Spinal cord (tissue), 10 donors: ENCODE measurements at places on chromosomes 3 and 15. TPM values are rescaled to one million over a fixed set of nuclear protein-coding genes. Genes with fewer than 3 reads are reported as not detected.

The CD200R1 gene
- total RNA-seq = 3.3 TPM

The ARHGAP11A gene
- 16.5 TPM for total RNA-seq

GRCh38 chr15:89631902-89632264, 23.4 kb downstream of the KIF7 start:
- no peak for DNase-seq

DNA sequence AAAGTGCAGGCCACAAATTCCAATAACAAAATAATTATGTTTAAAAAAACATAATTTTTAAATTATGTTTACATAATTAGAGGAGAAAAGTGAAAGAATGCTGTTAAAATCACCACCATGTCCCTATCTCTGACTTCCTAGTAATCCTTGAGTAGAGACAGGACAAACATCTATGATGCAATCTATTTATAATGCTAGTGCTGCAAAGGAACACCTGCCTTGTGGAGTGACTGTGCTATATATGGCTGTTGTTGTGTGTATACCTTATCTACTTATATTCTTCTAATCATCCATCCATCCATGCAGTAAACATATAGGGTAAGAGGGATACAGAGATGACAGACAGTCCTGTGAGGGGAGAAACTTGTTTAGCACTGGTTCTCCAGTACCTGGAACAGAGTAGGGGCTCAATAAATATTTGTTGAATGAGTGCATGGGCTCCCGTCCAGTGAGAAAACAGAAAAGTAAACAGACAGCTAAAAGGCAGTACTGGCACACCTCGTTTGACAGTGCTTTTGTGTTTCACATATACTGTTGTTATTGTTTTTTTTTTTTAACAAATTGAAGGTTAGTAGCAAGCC, 229.3 kb upstream of the UBE2E1 start:
- DNase-seq = no peak

DNA sequence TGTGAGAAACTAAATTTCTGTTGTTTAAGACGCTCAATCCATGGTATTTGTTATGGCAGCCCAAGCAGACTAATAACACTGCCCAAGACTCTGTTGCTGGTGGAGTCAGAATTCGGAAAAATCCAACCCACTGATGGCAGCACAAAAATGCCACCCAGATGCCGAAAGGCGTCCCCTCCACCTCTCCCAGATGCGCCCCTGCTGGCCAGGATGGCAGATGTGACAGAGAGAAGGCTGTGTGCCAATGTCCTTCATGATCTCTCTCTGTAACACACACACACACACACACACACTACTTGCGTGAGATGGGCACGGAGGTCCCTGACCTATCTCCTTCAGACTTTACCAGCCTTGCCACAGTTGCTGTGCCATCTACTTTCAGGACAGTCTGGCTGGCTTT, 10.9 kb upstream of the LYSMD4 start:
- DNase-seq = no peak

The ZSCAN2 gene
- 12.6 TPM for total RNA-seq

DNA sequence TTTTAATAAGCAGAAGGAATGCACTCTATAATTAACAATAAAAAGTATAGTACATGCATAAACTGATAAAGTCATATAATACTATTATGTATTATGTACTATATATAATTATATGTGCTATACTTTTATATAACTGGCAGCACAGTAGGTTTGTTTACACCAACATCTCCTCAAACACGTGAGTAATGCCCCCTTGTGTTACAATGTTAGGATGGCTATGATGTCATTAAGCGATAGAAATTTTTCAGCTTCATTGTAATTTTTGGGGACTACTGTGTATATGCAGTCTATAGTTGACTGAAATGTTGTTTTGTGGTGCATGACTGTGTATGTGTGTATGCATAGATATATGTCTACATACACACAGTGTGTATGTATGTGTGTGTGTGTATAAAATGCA, 100.6 kb downstream of the SLMAP start:
- DNase-seq = no peak

GRCh38 chr15:39171944-39172368, 408.9 kb upstream of the THBS1 start:
- DNase-seq = peak; percentile 82

The UNC13C gene
- total RNA-seq = 27.5 TPM

The SLC28A1 gene
- total RNA-seq = 0.20 TPM

GRCh38 chr15:81338170-81339007, 14.4 kb upstream of the STARD5 start:
- no peak for DNase-seq

The AMOTL2 gene
- total RNA-seq = 82.9 TPM

DNA sequence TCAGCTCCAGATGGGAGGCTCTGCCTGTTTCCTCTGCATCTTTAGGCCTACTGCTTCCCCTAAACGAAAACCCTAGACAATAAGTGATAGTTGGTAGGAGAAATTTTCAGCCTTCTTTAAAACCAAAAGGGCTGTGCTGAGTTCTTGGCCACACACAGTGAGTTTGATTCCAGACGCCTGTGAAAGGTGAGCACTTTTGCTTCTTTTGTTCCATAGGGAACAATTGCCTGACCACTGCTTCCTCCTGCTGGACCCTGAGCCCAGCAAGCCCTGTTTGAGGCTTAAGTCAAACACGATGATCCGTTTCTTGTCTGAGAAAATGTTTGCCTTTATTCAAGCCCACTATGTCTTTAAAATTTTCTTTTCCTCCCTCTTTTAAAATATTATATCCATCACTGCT, 493.9 kb downstream of the ZIC1 start:
- no peak for DNase-seq

- DNase-seq = no peak
Measured at GRCh38 chr3:75129101-75129500, 514.6 kb upstream of the CNTN3 start.

The TNFAIP8L3 gene
- 8.2 TPM for total RNA-seq

- no peak for DNase-seq
Measured at GRCh38 chr3:109050591-109051167, 67.3 kb downstream of the MORC1 start.

DNA sequence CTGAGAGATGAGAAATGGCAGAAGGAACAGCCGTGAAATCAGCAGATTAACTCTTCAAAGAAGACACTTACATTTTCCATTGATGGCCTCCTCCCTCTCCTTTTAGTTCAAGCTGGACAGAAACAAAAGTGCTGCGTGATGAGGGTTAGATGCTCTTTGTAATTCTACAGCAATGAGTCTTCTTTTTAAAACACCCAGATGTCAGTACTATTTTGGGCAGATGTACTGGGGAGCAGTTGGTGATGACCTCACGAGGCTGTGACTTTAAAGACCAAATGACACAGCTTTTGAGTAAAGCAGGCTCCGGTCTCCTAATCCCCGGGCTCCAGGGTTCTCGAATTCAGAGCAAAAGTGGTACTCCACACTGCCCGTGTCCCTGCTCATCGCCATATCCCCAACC, 198.2 kb downstream of the SLCO3A1 start:
- no peak for DNase-seq

GRCh38 chr3:14497321-14497720, 42.8 kb downstream of the GRIP2 start:
- DNase-seq = no peak

- DNase-seq = no peak
Measured at GRCh38 chr15:52529341-52529924, 753 bp upstream of the MYO5A start.

The ST8SIA2 gene
- 8.5 TPM for total RNA-seq

DNA sequence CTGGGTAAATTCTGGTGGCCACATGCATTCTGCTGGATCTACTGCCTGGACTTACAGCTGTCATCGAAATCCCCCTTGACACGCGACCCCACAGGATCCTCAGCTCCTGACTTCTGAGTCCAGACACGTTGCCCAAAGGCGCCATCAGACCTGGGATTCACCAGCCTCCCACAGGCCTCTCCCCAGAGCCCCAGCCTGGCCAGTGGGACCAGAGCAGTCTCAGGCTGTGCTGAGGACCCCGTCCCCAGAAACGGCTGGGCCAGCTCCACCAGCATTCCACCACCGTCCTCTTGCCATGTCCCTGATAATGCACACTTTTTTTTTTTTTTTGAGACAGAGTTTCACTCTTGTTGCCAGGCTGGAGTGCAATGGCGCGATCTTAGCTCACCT, 166.1 kb downstream of the LRRK1 start:
- no peak for DNase-seq

The CSPG5 gene
- 78.2 TPM for total RNA-seq

- DNase-seq = no peak
Measured at GRCh38 chr3:42699511-42699971, 3.1 kb downstream of the HHATL start.

- peak; percentile 38 for DNase-seq
Measured at GRCh38 chr3:181484026-181484425, 227.7 kb upstream of the SOX2 start.

DNA sequence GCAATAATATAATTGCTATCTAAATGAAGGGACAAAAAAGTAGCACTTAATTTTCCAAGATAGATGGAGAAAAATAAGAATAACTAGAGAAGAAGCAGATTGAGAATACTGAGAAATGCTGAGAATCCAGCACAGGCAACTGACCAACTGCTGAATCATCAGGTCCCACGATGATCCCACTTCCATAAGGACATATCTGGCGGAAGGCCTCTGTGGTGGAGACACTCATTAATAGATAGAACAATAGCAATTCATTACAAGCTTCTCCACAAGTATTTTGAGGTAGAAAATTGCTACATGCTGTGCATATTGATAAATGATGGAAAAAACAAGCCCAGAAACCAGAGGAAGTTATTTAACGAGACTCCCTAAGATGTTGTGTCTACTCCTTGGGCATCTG, 105.9 kb downstream of the DUT start:
- no peak for DNase-seq

GRCh38 chr15:27232876-27233275, 261.9 kb downstream of the GABRG3 start:
- no peak for DNase-seq

- no peak for DNase-seq
Measured at GRCh38 chr3:171677706-171678105, 132.6 kb downstream of the PLD1 start.

DNA sequence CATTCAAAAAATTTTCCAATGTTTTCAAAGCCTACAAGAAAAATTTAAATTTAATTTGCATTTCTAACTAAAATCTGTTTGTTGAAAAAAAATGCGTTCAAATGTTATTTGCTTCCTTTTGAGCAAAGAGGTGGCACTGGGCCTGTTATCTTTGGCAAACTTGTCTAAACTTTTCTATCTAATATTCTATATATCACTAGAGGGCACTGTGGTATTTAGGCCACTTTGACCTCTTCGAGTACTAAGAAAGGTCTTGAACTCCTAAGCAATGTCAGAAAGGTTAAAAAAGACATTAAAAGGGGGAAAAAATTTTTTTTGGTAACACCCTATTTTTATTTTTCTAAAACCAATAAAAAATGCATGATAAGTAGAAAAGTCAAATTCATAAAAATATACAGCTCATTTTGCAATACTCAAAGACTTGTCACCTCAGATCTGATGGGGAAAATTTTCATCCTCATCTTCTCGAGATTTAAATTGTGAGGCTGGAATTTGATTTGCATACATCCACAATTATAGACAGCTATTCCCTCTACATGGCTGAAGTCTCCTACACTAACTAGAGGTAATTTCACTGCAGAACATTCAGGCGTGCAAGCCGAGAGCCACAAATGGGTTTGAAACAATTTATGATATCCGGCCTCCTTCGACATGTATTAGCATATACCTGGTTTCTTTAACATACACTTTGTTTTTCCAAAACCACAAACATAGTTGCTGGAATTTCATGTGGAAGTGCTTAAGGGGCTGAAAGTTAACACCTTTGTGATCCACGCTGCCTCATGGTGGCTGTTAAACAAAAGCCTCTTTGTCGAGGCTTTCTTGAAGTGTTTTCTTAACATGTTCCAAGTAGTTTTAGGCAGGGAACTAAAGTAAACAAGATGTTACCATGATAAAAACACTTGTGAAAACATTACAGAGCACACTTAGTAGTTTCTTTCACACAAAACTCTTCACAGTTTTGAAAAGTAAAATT, 576.4 kb downstream of the FOXP1 start:
- DNase-seq = no peak

The HTR3E gene
- not detected for total RNA-seq

The RHOV gene
- total RNA-seq = 1.7 TPM

GRCh38 chr15:74995779-74996765, 709 bp downstream of the SCAMP5 start:
- no peak for DNase-seq

- DNase-seq = no peak
Measured at GRCh38 chr3:88282528-88283241, 132.9 kb downstream of the C3orf38 start.

DNA sequence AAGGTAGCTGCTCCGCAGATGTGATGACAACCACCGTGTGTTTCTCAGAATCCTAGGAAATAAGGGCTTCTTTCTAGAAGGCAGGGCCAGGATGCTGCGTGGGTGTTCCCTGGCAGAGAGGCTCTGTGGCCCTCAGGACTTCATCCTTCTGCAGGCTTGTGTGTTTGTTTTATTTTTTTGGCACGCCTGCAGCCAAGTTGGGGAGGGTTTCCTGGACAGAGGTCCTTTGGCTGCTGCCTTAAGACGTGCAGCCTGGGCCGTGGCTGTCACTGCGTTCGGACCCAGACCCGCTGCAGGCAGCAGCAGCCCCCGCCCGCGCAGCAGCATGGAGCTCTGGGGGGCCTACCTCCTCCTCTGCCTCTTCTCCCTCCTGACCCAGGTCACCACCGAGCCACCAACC, at the start of gene CLEC3B:
CLEC3B (plus strand) TSS at position 266 of the 400 bp plus-strand sequence; CDS start at position 326, 60 bp downstream.
- peak; percentile 68 for DNase-seq

DNA sequence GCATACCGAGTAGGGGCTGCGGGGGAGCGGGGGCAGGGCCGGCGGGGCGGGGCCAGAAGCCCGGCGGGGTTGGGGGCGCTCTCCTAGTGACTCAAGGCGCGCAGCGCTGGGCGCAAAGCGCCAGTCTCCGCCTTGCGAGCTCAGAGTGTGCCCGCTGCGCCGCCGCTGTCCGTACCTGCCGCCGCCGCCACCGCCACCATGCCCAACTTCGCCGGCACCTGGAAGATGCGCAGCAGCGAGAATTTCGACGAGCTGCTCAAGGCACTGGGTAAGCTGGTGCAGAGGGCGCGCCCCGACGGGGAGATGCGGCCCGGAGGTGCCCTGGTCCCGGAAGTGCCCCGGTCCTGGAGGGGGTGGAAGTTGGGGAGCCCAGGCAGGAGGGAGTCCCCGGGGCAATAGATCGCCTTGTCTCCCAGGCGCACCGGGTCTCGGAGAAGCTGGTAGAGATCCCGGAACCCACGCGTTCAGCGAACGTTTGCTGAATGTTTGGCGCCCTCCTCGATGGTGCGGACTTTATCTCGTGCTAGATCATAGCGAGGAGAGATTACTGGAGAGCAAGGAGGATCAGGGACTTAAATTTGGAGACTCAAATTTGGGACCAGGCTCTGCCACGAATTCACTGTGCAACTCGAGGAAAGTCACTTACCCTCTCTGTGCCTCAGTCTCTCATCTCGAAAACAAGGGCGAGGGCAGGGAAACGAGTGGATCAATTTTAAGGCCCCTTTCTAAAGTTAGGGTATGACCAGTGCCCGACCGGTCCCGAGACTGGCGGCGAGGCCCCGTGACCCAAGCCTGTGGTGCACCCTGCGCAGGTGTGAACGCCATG, at the start of gene CRABP1:
CRABP1 (plus strand) TSS at position 123 of the 826 bp plus-strand sequence; CDS start at position 199, 76 bp downstream.
- no peak for DNase-seq

The TMIE gene
- total RNA-seq = 1.8 TPM

- DNase-seq = no peak
Measured at GRCh38 chr3:56822501-56822900, 20.8 kb upstream of the ARHGEF3 start.

- no peak for DNase-seq
Measured at GRCh38 chr3:56923526-56924224, 121.9 kb upstream of the ARHGEF3 start.
